ENCODE measurements at places on chromosomes 6 and 20. TPM values are rescaled to one million over a fixed set of nuclear protein-coding genes. Genes with fewer than 3 reads are reported as not detected.
A peak's percentile ranks its signal among the peaks of the same experiment; 100 is the strongest.

The NELFE gene
- total RNA-seq = 91.2 TPM

The FRK gene
- total RNA-seq = 1.0 TPM

DNA sequence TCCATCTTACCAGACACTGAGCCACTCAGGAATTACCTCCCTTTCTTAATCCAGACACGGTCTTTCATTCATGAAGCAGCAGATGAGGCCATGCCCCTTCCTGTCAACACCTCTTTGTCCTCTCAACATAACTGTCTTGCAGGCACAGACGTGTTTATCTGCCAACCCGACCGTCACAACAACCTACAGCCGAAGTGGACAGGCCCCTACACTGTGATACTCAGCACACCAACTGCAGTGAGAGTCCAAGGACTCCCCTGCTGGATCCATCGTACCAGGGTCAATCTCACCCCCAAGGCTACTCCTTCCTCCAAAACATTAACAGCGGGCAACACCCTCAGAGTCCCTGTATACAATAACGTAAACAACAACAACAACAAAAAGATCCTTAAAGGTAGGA is 30.6 kb upstream of the ULBP3 start:
- no peak for DNase-seq

DNA sequence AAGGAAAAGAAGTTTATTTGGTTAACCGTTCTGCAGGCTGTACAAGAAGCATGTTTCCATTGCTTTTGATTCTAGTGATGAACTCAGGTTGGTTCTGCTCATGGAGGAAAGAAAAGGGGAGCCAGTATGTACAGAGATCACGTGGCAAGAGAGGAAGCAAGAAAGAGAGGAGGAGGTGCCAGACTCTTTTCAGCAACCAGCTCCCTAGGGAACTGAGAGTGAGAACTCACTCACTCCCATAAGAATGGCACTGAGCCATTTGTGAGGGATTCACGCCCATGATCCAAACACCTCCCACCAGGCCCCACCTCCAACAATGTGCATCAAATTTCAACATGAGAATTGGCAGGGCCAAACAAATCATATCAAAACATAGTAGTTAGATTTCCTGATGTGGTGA is 649.1 kb downstream of the EPM2A start:
- DNase-seq = peak; percentile 7

DNA sequence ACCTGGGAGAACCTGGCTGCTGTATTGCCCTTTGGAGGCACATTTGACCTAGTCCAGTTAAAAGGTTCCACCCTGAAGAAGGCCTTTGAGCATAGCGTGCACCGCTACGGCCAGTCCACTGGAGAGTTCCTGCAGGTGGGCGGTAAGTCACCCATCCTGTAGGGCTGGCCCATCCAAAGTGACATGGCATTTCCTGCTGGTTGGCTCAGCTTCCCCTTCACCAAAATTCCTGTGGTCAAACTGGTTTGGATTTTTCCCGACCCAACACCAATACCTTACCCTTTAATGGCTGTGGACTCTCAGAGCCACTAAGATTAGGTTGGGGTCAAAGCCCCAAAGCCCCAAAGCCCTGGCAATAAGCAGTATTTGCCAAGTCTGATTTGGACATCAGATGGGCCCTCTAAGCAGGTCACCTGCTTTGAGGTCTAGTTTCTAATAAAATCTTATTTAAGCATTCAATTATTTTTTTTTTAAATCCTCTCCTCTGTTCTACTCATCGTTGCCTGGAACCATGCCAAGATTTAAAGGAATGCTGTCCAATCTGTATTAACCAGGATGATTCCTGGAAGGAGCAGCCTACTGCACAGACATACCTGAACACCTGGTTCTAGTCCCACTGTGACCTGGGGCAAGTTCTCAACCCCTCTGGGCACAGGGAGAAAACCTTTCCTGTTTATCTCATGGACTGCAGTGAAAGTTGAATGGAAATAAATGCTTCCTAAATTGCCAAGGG is 40.8 kb downstream of the NT5E start:
- no peak for DNase-seq

GRCh38 chr6:108947114-108947854 is 99.1 kb downstream of the ARMC2 start:
- peak; percentile 51 for DNase-seq

All from tibial nerve (tissue), 4 donors.